MV-4-11 (cell line): ENCODE measurements at places on chromosomes 7 and 10.

GRCh38 chr10:25531457-25532061, 356.8 kb downstream of the GPR158 start:
- no peak for DNase-seq

DNA sequence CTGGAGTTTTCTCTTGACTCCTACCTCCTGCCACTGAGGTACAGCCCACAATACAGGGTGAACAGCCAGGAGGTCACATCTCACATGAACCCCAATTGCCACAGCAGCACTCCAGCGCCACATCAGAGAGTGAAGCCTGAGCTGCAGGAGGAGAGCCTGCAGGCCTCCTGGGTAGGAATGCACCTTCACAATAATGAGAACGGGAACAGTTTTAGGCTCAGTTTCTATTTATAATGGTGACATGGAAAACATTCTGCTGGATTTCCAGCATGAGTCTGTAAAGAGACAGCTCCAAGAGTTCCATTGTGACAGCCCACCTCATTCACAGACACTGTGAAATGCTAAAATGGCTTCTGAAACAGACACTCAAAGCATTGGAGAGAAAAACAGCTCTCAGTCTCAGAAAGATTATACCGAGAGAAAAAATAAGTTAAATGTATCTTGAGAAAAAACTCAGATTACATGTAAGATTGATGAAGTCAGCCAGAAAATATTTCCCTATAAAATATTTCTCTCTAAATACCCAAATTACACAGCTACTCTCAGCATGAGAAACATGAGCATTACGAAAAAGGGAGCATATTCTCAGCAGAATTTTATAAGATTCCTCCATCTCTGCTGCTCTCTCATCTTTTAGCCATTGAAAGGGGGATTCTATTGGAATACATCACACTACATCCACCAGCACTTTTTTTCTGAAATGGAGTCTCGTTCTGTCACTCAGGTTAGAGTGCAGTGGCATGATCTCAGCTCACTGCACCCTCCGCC, 11.3 kb downstream of the ZNF680 start:
- no peak for DNase-seq

DNA sequence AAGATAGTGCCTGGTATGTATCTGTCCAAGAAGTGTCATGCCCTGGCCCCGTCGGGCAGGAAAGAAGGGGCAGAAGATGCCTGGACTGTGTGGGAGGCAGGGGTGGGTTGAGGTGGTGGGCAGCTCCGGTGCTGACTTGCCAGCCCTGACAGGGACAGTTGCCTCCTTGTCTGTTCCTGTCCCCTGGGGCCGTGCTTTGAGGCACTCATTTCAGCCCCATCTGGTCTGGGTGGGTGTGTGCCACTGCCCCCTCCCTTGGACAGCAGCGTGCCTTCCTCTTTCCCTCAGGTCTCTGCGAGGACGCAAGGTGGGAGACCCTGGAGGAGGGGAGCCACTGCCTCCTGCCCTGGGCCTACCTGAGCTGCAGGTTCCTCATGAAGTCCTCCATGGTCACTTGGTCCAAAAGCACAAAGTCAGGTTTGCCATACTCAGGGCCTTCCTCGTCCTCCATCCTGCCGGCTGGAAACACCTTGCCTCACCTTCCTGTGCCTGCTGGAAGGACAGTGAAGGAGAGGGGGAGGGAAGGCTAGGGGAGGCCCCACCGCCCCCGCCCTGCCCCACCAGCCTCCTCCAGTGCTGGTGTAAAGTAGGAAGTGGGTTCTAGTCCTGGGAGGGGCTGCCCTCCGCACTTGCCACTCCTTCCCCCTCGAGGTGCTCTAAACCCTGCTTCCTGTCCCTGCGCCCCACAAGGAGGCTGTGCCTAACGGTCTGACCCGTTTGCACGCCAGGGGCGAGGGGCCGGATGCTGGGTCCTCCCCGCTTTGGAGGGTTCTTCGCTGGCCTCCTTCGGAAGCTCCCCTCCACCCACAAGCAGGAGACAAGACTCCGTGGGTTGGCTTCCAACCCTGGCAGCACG, at the start of gene MYO1G:
Gene MYO1G (minus strand): TSS at position 505 of the 856 bp plus-strand sequence. CDS start 54 bp downstream, at position 451.
- peak; percentile 96 for DNase-seq

- no peak for DNase-seq
Measured at GRCh38 chr7:68862736-68863135, 735.5 kb upstream of the AUTS2 start.

GRCh38 chr7:149846436-149847046, 8.4 kb downstream of the ZNF862 start:
- peak; percentile 74 for DNase-seq

DNA sequence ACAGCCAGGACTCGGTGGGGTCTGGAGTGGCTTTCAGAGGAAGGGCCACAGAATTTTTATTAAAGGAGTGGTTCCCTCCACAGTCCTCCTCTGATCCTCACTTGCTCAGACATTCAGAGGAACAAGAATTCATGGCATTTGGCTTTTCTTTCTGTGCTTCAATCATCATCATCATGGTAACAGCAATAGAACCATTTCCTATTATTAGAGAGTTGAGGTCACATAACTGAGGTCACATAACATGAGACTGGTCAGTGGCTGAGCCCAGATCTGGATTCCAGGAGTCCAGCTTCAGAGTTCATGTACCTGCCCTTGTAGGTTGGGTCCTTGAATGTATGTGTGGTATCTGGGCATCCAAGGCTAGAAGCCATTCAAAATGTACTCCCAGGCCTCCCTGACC, 177.3 kb upstream of the GRB10 start:
- DNase-seq: no peak

GRCh38 chr7:28132959-28133870, 47.4 kb downstream of the JAZF1 start:
- DNase-seq: no peak

DNA sequence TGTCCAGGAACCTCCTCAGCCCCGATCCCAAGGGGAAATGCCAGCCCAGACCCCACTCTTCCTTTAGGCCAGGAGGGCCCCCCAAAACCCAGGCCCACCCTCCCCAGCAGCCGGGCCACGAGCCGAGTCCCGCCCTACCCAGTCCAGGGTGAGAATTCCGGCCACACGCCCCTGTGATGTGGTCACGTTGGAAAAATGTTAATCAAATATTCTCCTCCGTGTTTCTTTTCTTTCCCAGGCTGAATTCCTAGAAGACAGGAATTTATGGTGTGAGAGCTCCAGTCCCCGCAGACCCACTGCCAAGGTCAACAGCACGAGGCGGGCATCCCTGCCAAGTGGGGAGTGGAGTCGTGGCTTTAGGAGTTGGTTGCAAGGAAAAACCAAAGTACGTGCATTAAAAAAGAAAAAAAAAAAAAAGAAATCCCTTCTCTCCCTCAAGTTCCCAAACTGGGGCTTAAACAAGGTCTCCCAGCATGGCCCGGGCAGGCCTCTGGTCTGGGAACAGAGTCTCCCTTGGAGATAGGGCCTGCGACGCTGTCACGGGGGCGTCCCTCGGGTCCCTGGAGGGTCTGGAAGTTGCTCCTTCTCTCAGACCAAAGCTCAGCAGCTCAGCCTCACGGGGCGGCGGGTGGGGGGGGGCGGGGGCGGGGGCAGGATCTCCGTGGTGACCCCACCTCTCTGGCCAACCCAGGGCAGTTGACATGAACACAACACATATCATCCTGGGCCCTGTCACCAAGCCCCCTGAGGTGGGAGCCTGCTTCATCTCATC, 28.1 kb upstream of the ELN start:
- DNase-seq: no peak

DNA sequence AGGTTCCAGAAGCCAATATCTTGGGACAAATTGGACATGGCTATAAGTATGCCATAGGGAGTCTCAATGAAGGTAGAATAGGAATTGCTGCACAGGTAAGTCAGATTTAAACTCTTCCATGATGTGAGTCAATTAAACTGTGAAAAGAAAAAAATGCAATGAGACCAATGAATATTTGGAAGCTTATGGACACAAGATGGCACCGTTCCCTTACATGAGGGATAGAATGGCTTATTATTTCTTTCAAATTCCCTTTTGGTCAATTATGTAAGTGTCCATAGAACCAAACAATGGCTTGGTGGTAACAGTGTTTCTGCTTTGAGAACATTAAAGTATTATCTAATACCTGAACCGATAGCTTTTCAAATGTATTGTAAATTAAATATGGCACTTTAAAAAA, 35.6 kb downstream of the ACADSB start:
- DNase-seq: peak; percentile 39

GRCh38 chr7:126804604-126805003, 448.1 kb downstream of the GRM8 start:
- no peak for DNase-seq

- DNase-seq: no peak
Measured at GRCh38 chr7:155460926-155461613, 3.1 kb downstream of the EN2 start.

- peak; percentile 85 for DNase-seq
Measured at GRCh38 chr7:44638611-44639557, 32.5 kb downstream of the OGDH start.

GRCh38 chr10:93438613-93439253, 43.4 kb downstream of the MYOF start:
- DNase-seq: no peak

DNA sequence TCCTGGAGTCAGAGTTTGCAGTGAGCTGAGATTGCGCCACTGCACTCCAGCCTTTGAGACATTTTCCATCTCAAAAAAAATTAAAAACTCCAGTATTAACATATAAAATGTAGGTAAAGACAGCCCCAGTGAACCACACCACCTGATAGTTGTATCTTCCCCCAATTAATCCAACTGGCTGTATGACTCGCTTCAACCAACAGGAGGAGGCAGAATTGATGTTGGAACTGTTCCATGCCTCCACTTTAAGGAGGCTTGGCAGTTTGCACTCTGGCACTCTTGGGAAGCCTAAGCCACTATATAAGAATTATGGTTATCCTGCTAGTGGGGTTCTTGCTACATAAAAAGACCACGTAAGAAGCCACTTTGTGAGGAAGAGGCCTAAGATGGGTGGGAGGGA, 72.7 kb downstream of the STK17A start:
- DNase-seq: no peak

GRCh38 chr10:73287441-73287840, 35.0 kb upstream of the MRPS16 start:
- peak; percentile 84 for DNase-seq

DNA sequence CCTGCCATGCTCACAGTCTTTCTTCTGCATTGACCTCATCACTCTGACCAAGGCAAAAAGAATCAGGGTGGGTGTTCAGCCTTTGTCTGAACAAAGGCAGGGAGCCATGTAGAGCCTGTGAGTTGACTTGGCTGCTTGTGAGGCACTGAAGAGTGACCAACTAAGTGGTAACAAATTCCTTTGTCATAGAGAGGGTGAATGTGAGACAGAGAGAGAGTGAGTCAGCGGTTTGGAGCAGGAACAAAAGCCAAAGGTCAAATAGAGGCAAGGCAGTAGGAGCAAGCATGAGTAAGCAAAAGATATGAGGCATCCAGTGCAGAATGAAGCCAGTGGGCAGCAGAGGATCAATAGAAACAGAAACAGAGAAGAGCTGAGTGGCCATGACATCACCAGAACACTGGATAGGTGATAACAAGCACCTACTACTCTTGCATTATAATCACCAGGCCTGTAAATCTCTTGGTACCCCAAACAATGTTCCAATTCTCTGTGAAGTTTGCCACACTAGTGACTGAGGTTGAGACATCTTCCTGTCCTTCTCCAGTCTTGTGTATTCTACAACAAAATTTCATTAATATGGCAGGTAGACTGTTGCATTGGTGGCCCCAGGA, 116.2 kb upstream of the LAMB4 start:
- peak; percentile 15 for DNase-seq

DNA sequence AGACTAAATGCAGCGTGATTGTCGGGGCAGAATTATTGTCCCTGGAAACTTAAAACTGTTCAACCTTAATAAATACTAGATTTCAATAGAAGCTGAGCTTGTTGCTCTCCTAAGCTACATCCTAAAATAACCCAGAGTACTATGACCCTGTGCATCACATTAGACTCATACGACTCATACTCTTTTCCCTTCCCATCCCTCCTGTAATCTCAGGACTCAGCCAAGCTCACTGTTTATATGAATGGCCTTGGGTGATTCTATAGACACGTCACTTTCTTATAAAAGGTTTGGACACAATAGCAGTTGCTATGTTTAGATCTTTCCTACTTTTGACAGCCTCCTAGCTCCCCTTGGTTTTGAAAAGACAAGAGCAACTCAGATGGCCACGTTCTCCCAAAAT, 17.2 kb downstream of the TCF7L2 start:
- no peak for DNase-seq

DNA sequence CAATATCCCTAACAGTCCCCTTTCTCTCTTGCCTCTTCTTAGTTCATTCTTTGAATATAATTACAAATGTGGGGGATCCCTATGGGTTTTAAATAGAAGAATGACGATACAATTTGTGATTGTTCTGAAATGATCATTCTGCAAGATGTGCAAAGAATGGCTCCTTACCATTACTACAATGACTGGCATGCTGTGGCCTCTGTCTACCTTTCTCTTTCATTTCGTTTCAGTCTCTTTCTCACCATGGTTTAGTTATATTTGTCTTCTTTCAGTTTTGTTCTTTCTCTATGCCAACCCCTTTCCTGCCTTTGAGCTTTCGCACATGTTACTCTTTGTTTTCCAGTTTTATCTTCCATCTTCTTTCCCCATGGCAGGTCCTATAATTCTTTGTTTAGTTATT, 176.5 kb downstream of the SUGCT start:
- no peak for DNase-seq

DNA sequence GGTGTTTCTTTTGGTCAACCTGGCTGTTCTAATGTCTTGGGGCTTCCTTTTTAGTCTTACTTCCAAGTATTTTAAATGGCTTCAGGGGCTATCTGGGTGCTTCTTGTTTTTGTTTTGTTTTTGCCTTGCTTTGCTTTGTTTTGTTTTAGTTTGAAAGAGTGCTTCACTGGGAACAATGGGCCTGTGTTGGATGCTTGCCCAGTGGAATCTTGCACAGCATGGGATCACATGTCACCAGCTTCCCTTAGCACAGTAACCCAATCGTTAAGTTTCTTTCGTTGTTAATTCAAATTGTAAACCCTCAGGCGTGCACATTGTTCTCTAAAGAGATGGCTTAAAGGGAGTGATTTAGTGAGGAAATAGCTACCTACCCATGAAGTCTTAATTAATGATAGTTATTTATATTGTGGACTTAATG, 8.9 kb downstream of the COL17A1 start:
- no peak for DNase-seq

DNA sequence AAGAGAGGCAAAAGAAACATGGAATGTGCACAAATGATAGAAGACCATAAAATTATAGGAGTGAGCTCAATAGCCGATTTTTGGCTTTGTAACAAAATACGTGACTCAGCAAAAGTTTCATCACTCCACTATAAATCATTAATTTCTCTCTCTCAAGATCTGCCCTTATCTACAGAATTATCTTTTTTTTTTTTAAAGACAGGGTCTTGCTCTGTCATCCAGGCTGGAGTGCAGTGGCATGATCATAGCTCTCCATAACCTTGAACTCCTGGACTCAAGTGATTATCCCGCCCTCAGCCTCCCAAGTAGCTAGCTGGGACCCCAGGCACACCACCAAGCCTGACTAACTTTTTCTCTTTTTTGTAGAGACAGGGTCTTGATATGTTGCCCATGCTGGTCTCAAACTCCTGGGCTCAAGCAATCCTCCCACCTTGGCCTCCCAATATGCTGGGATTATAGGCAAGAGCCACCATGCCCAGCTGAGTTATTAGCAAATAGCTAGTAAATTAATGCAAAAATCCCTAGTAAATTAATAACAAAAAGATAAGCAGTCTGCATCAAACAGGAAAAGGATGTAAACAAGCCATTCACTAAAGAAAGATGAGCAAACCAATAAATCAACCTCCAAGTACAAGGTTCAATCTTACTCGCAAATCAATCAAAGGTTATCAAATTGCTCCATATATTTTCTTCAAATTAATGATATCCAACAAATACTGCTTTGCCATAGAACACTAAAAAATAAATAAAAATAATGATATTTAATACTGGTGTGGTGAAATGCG, 450.7 kb downstream of the PARD3 start:
- DNase-seq: no peak

GRCh38 chr10:92967641-92968040, 93.0 kb upstream of the CYP26C1 start:
- DNase-seq: no peak
